NCI-H2029 (cell line): ENCODE measurements at places on chromosomes 3 and 15.

- no peak for DNase-seq
These were observed 38.5 kb upstream of the TFRC start for GRCh38 chr3:196120291-196120951.

GRCh38 chr15:77033729-77034671, 36.9 kb downstream of the TSPAN3 start:
- no peak for DNase-seq

GRCh38 chr15:70088887-70089691, 8.6 kb downstream of the TLE3 start:
- DNase-seq, result no peak

- DNase-seq, result no peak
These were observed 5.8 kb downstream of the RCCD1 start for GRCh38 chr15:90960298-90961091.

DNA sequence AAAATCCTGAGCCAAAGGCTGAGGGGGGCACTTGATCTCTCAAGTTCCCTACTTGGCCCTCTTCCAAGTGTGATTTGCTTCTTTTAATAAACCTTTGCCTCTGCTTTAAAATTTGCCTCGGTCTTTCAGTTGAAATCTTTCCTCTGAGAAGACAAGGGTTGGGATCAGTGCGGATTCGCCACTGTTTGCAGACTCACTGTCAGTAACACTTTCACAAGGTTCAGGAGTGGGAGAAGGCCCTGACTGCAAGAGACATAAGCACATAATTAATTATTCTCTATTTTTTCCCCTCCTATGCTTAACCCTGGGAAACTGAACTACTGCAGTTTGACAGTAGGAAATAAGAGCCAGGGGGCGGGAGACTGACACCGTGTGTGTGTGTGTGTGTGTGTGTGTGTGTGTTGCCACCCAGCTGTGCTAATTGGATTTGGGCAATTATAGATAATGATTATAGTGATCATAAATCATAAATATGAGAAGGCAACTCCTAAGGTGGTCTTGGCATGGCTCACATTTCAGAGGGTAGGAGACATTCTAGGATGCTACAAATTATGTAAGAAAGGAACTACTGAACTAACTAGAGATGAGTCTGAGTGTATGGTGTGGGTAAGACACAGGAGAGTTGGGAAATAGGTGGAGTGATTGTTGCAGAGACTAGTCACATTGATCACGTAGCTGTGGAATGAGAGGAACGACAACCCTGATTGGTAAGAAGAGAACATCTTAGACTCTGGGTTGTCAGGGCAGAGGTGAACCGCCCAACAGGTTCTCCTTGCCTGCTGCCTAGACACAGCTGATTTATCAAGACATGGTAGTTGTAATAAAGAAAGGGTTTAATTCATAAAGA, 5.5 kb upstream of the ZNF662 start:
- DNase-seq, result no peak

GRCh38 chr3:63981980-63982379, 41.3 kb downstream of the PSMD6 start:
- DNase-seq, result no peak

DNA sequence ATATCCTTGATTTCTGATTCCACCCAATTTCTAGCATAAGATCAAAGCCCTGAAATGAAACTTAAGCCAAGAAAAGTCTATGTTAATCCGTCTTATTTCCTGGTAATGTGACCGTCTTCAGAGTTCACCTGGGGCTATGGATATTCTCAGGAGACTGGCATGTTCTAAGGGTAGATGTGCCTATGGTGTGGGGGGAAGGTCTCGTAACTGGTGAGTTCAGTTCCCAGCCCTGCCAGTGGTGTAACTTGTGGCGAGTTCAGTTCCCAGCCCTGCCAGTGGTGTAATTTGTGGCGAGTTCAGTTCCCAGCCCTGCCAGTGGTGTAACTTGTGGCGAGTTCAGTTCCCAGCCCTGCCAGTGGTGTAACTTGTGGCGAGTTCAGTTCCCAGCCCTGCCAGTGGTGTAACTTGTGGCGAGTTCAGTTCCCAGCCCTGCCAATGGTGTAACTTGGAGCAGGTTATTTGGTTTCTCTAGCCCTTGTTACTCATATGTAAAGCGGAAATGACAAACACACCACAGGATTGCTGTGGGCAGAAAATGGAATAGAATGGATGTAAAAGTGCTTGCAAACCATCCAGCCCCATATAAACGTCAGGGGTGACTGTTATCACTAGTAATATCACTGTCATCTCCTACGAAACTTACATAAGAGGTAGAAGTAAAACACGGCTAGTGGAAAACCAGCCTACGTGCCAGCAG, 30.4 kb downstream of the SLC51A start:
- DNase-seq, result no peak

DNA sequence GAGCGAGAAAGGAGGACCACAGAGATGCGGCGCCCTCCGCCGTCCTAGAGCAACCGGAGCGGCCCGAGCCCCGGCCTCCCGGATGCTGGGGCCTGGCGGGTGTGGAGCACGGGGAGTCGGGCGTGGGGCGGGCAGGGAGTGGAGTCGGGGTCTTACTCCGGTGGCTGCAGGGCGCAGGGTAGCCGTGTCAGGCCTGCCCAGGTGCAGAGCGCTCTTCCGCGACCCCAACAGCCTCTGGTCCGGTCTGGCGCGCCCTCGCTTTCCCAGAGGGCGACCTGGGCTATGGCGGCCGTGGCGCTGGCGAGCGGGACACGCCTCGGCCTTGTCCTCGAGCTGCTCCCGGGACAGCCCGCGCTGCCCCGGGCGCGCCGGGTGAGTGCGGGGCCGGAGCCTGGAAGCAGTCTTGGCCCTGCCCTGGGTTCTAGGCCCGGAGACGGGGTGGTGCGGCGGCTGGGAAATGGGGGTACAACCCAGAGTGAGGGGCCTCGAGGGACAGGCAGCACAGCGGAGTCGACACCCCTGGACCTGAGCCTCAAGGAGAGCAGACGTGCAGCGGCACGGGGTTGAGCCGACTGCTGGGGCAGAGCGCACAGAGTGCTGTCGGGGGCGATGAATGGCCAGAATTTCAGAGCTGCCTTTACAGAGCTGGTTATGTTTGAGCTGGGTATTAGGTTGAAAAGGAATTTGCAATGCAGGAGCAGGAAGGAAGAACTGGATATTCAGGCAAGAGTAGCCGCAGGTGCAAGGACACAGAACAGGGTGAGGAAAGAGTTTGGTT, at the start of gene ZNF662:
Gene ZNF662, plus strand, starts transcription at position 73 of the 778 bp plus-strand sequence. CDS start 1,973 bp downstream, outside the sequence.
- DNase-seq, result no peak

DNA sequence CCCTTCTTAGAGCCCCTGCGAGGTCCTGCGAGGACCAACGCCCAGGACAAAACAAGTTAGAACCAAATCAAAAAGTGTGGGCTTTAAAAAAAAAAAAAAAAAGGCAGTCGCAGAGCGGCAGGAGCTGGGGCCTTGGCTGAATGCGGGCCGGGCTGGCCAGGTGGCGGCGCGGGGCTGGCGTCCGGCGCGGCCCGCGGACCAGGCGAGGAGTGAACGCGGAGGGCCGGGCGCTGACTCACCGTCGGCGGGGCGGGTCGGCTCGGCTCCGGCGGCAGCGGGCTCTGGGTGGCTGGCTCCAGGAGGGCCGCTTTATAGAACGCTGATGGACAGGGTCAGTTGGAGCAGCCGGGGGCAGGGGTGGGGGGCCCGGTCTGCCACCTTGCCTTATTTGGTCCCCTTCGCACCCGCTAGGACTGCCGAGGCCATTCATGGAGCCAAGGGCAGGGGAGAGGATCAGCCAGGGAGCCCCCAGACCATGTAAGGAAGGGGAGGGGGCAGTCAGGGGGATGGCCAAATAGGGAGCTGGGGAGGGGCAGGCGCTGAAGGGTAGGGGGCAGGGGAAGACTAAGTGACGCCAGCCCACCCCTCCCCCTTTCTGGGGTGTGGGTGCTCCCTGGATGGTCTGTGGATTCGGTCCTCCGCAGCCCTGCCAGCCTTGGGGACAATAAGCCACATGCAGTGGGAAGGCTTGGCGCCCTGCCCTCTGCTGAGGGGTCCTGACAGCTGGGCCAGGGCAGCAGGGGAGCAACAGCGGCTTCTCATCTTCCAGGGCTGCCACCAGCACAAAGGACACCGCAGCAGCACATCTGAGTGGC, at the start of gene ACTC1:
Gene ACTC1, minus strand, starts transcription at position 283 of the 815 bp plus-strand sequence. CDS start 741 bp downstream, outside the sequence.
- DNase-seq, result no peak

DNA sequence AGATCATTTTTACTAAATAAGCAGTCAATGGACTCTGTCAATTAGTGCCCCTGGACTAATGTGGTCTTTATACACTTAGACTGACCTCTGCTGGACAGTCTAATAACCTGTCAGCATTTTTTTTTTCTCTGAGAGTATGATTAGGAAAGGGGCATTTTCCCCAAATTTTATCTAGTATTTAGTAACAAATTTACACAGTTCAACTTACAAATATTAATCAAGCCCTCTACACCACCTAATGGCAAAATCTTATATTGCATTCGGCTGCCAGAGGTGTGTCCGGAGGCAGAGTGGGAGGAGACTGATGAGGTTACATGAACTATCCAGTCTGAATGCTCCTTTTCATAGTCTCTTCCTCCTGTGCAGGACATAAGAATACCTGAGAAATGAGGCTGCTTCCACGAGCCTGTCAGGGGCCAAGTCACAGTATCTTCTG, 36.0 kb upstream of the COLQ start:
- DNase-seq, result peak; percentile 58

- DNase-seq, result no peak
These were observed 179.3 kb upstream of the ANKRD28 start for GRCh38 chr3:15977090-15977489.

DNA sequence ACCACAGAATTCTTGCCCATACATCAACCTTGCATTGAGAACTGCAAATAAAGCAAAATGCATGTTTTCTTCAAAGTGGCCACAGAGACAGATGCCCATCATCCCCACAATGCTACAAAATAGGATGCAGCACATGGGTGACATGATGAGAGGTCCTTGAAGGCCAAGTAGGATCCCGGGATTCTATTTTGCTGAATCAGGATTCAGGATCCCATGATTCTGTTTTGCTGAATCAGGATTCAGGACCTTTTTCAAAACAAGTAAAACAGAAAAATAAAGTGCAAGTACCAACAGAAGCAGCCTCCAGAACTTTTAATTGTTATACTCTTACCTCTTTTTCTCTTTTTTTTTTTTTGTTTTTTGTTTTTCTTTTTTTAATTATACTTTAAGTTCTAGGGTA, 242.1 kb upstream of the NR2E3 start:
- DNase-seq, result no peak

DNA sequence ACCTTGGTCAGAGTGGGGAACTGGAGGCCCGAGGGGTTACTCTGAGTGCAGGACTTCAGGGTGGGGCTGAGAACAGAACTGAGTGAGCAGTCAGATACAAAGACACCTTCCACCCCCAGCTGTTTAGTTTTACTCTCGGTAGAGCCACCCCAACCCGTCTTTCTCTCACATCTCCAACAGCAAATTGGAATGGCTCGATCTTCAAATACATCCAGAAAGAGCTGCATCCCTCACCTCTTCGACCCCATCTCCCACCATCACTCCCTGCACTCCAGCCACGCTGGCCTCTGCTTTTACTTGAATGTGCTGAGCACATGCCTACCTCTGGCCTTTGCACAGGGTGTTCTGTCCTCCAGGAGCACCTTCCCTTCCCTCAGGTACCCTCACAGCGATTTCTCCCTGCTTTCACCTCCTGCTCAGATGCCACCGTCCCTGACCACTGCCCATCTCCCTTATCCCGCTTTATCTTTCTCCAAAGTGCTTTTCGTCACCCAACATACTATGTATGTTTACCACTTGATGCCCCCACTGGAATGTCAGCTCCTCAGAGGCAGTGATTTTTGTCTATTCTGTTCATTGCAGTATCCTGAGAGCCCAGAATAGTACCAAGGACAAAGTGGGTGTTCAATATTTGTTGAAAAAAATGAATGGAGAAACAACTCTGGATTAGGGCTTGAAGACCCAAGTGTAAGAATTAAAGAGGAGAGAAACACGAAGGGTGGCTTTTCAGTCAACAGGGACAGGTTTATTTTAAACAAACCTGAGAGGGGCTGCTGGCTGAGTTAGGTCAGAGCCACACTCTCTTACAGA, 4.4 kb downstream of the CHCHD4 start:
- DNase-seq, result no peak

DNA sequence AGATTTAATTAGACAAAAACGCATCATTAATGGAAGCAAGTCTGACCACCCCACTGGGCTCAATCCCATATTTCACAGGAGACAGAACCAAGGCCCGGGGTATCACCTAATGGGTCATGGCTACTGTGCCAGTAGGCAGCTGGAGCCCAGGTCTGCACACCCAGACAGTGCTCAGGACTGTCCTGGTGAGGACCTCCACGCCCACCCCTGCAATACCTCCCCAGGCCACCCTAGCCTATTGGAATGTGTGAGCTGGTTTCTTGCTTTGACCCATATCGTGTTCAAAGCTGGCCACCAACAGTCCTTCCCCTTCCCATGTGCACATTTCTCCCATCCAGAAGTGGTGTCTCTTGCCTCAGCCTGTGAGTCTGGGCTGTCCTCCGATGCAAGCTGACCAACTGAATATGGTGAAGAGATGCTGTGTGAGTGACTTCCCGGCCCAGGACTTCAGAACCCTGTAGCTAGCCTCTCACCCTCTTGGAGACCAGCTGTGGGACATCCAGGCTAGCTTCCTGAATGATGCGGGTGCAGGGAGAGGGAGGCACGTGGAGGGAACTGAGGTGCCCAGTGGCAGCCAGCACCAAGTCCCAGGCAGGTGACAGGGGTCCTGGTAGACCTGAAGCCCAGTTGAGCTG, 19.1 kb downstream of the SLC6A20 start:
- no peak for DNase-seq

DNA sequence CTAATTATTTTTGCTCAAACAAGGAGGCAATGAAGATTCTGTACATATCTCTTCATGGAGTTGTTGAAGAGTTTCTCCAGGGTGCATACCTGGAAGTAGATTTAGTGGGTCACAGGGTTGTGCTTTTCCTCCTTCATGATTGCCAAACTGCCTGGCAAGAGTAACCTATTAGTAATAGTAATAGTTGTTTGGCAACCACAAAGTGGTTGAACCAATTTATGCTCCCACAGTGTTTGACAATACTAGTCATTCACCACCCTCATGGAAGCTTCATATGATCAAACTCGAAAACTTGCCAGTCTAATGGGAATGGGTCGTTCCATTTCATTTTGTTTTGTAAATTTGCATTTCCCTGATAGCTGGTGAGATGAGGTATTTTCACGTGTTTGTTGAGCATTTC, 57.8 kb downstream of the TLE3 start:
- DNase-seq, result no peak
